ENCODE measurements at places on chromosomes 7 and 10.

GRCh38 chr7:108380517-108380916 is 75.7 kb downstream of the NRCAM start:
- no peak for DNase-seq

GRCh38 chr7:19249281-19249680 is 104.1 kb upstream of the FERD3L start:
- DNase-seq: no peak

DNA sequence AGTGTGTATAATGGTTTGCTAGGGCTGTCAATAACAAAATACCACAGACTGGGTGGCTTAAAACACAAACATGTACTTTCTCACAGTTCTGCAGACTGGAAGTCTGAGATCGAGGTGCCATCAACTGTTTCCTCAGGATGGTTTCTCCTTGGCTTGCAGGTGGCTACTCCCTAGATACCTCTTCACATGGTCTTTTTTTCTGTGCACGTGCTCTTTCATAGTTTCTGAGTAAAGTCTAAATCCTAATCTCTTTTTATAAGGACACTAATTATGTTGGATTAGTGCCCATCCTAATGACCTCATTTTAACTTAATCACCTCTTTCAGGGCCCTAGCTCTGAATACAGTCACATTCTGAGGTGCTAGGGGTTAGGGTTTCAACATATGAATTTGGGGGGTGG is 65.9 kb downstream of the AMPH start:
- DNase-seq: no peak

GRCh38 chr10:79491143-79491835 is 21.0 kb upstream of the EIF5AL1 start:
- DNase-seq: no peak

DNA sequence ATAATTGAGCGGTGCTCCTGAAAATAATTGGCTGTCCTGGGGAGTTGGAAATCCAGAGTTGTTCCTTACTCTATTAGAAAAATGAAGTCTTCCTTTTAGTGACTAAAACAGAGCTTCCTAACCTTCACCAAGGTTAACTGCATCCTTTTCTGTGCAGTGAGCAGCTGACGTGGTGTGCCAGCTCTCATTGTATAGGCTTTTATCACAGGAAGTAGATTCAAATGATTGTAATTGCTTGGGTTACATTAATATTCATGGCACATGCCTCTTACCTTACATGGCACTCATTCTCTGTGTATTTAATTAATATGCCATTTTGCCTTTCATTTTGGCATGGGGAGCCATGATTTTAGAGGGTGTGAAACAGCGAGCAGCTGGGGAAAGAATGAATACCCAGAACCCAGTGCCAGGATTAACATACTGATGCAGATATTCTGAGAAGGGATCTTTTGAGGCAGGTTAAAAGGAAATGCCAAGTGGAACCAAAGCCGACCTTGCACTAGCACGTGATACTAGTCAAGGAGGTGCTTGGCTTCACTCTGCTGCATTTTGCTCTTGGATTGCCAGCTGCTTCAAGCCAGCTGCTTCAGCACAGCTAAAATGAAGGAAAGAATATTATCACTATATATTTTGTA is 115.3 kb downstream of the ST7 start:
- DNase-seq: no peak

- DNase-seq: no peak
These were observed 42.8 kb upstream of the AKR1C2 start for GRCh38 chr10:5046410-5046809.

- DNase-seq: no peak
These were observed 356.3 kb downstream of the DNAJB6 start for GRCh38 chr7:157693071-157693520.

- peak; percentile 59 for DNase-seq
These were observed 24.9 kb downstream of the NRBF2 start for GRCh38 chr10:63157845-63158624.

GRCh38 chr7:108525327-108525984 is 479 bp downstream of the PNPLA8 start:
- DNase-seq: no peak

DNA sequence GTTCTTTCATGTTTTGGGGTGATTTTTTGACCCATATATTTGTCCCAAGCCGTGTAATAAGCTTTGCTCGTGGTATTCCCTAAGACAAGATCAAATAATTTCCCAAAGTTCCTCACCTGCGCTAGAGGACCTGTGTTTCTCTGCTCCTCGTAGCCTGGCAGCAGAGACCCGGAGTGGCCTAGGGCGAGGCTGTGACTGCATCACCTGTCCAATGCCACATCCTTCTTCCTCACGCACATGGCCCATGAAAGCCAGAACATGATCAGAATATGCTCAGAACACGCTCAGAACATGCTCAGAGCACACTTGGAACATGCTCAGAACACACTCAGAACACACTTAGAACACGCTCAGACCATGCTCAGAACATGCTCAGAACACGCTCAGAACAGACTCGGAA is 23.8 kb downstream of the EN2 start:
- no peak for DNase-seq

GRCh38 chr10:20004087-20004523 is 187.9 kb downstream of the PLXDC2 start:
- no peak for DNase-seq

- no peak for DNase-seq
These were observed 124.0 kb downstream of the IQUB start for GRCh38 chr7:123410273-123410904.

GRCh38 chr10:2700626-2701305 is 366.6 kb upstream of the PFKP start:
- DNase-seq: no peak

DNA sequence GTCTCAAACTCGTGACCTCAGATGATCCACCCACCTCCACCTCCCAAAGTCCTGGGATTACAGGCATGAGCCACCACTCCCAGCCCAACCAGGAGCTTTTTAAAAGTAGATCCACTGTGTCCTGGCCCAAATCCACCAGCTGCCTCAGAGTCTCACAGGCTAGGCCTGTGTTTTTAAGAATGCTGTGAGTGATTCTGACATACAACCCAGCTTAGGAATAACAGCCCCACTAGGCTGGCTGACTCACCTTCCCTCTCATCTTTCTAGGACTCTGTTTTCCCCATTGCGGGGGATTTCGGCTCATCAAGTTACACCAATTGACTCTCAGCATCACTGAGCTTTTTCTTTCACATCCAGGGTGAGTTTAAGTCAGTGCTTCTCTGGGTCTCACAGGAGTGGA is 207.6 kb downstream of the SKIDA1 start:
- no peak for DNase-seq

DNA sequence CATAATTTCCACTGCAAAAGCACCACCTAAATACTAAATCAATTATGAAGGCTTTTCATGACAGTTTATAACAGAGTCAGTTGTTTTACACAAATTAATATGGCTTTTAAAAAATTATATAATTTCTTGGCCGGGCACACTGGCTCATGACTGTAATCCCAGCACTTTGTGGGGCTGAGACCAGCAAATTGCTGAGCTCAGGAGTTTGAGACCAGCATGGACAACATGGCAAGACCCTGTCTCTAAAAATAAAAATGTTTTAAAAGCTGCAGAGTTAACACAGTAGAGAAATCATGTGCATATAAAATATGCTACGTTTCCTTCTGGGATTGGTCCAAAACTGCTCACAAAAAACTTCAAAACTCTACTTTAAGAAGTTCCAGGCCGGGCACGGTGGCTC is 43.6 kb upstream of the EIF4H start:
- no peak for DNase-seq

GRCh38 chr10:42939685-42940366 is 137.0 kb upstream of the RET start:
- DNase-seq: no peak

- DNase-seq: no peak
These were observed 276.5 kb downstream of the DGKB start for GRCh38 chr7:14626076-14626475.

DNA sequence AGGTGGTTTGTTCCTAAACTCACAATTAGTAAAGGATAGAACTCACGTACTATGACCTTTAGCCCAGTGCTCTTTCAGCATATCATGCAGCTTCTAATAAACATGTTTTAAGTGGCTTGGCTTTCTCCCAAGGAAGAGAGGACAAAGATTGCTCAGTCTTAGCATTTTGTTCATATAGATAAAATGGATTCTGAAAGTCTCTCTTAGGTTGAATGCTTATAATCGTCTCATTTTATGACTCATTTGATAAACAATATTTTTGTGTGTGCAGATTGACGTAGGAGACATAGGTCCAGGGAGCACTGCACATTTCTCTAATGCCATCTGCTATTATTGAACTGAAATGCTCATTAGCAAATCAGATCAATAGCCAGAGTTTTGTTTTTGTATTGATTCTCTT is 44.8 kb downstream of the GNAT3 start:
- DNase-seq: no peak

DNA sequence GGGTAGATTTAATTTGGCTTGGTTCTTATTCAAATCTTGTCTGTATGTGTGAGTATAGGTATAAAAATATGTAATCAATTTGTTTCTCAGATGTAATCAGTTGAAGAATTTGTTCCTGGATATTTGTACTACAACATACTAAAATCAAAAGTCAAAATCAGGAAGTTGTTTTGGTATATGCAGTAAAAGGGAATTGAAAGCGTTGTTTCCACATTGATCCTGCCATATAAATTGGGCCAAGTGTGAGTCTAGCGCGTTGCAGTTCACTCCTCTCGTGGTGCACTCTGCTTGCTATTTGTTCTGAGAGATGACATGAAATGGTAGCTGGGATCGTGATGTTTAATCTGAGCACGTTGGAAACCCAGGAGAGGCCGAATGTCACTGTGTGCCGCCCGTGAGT is 55.9 kb downstream of the SHH start:
- DNase-seq: no peak

GRCh38 chr10:25209618-25210017 is 34.8 kb downstream of the GPR158 start:
- no peak for DNase-seq

- no peak for DNase-seq
These were observed 283.5 kb upstream of the ADARB2 start for GRCh38 chr10:2020836-2021235.

GRCh38 chr10:78658645-78659597 is 409.8 kb upstream of the ZMIZ1 start:
- DNase-seq: no peak

DNA sequence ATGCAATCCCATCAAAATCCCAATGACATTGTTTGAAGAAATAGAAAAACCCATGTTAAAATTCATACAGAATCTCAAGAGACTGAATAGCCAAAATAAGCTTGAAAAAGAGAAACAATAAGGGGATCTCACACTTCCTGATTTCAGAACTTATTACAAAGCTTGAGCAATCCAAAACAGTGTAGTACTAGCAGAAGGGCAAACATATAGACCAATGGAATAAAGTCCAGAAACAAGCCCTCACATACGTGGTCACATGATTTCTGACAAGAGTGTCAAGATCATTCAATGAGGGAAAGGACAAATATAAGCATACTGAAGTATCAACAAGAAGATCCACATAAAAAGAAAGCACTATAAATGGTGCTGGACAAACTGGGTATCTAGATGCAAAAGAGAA is 31.9 kb downstream of the MICU1 start:
- no peak for DNase-seq

DNA sequence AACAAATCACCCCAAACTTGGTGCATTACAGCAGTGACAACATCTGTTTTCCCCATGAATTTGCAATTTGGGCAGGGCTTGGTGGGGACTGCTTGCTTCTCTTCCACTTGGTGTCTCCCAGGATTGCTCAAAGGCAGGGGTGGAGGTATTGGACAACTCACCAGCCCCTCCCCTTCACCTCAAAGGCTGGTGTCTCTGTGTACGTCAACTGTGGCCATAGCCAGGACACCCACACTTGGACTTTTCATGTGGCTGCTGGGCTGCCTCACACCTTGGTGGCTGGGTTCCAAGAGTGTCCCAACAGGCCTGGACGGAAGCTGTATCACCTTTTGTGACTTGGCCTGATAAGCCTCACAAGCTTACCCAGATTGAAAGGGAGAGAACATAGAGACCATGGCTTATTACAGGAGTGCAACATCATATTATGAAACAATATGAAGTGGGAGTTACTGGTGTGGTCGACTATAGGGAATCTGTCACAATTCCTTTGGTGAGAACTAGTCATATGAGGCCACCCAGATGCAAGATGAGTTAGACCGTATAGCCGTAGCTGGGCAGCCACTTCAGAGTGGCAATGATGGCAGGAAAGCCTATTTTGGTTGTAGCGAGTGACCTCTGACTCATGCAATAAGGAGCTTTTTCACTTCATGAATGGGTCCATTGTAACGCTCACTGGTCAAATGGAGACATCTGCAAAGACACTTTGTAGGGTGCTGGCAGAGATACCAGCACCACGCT is 187.6 kb upstream of the ITGB1 start:
- DNase-seq: no peak

DNA sequence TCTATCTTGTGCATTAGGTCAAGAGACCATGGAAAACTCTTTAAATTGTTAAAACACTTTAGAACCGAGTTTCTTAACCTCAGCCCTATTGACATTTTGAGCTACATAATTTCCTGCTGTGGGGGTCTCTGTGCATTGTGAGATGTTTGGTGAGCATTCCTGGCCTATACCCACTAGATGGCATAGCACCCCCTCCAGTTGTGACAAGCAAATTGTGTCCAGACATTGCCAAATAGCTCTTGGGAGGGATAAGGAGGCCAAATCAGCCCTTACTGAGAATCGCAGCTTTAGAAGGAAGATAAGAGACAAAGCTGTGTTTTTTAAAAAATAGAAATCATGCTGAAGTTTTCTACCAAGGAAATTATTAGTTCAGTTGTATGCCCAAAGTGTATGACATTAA is 1158.5 kb upstream of the C7orf33 start:
- no peak for DNase-seq

DNA sequence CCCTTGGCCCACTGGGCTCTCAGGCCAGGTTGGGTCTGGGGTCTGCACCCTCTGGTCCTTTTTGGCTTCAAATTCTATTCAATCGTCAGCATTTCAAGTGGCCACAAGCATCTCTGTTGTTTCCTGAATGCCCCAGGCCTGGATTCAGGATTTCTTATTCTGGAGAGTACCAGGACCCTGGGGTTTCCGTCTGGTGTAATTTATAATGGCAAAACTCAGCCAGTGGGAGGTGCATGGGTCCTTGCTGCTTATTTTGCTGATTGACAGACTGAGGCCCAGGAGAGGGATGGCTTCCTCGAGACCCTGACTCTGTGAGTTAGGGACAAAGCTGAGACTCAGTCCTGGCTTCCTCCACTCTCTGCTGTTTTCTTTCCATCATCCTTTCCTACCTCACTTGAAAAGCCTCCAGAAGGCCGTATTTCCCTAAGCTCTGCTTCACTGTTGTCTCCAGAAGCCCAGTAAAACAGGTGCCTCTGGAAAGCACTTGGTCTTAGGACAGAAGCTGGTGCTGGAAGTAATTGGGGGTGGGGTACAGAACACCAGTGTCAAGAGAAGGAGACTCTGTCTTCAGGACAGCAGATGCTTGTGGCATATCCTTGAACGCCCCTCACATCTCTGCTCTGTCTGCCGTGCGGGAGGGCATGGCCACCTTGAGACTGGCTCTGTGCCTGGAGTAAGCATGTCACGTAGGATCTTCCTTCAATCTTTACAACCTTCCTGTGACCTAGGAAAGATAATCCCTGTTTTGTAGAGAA is 39.4 kb upstream of the SH2D4B start:
- no peak for DNase-seq

GRCh38 chr10:132764108-132764507 is 21.8 kb downstream of the NKX6-2 start:
- DNase-seq: no peak
